ENCODE measurements at places on chromosomes 16 and 17.

GRCh38 chr17:46822388-46822921, 4.0 kb upstream of the WNT3 start:
- DNase-seq = no peak

GRCh38 chr16:63689068-63689467, 1432.8 kb downstream of the CDH11 start:
- no peak for DNase-seq

DNA sequence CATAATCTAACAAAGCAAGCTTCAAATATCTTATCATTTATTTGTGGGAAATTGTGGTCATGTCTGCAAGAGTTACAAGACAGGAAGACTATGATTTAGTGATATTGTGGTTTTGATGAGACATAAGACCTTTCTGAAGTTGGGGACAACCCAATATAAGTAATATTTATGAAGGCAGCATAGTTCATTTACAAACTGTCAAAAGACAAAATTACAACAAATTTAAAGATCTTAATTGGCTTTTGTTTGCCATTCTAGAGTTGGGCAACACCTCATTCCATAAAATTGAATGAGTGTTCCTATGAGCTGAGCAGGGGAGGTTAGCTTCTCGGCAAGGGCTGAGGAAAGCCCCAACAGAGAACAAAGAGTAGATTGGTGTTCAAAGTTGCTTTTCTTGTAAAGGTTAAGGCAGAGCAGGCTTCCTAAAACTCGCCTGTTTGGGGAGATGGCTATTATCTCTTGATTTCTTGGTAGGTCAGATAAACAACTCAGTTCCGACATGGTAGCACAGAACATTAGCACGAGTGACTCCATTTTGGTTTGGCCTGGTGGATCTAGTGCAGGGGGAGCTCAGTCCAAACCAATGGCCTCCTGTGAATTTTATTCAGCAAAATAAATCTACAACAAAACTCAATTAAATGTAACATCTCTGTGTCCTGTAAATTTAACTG, 10.9 kb upstream of the MMD start:
- DNase-seq = no peak

GRCh38 chr17:30379303-30379902, 676 bp downstream of the CPD start:
- peak; percentile 32 for DNase-seq

GRCh38 chr17:32136856-32137255, 5.4 kb upstream of the RHOT1 start:
- DNase-seq = no peak

DNA sequence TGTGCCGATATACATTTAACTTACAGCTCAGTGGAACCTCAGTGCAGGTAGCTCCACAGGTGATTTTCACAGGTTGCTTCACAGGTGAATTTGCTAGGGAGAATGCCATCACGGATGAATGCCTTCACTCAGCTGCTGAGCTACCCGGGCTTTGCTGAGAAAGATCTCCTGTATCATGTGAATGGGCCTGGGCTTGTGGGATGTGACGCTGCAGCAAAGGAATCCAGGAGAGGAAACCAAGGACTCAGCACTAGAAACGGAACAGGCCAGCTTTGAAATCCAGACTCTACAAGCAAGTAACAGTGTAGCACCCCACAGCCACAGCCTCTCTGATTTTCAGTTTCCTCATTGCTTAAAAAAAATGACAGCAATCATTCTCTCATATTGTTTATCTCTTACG, 271.4 kb upstream of the MAF start:
- DNase-seq = no peak

All from right cardiac atrium (tissue), 5 donors.